Posterior cingulate gyrus (tissue), 11 donors: ENCODE measurements at places on chromosomes 2 and 18.

- no peak for DNase-seq
These were observed 70.3 kb downstream of the VWC2L start for GRCh38 chr2:214481204-214481603.

GRCh38 chr2:238562446-238562845, 135.7 kb downstream of the ASB1 start:
- no peak for DNase-seq

GRCh38 chr18:26689226-26689879, 141.0 kb upstream of the KCTD1 start:
- DNase-seq, result no peak

DNA sequence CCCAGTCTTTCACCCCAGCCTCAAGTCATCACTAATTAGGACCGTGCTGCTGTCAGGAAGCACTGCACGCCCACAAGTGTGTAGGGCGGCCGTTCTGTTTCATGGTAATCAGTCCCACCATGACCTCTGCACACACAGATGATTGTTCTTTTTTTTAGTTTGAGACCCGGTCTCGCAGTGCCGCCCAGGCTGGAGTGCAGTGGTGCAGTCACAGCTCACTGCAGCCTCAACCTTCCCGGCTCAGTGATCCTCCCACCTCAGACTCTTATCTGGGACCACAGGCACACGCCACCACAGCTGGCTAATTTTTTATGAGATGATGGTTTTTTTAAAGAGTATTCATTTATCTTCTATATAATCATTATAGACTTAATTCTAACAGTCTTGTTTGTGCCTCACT, 1.8 kb upstream of the IAH1 start:
- no peak for DNase-seq

- DNase-seq, result no peak
These were observed 179.0 kb upstream of the SLC39A10 start for GRCh38 chr2:195477996-195478382.

- no peak for DNase-seq
These were observed 85.5 kb downstream of the PMAIP1 start for GRCh38 chr18:59985289-59985688.

GRCh38 chr2:44869761-44870160, 71.7 kb upstream of the SIX3 start:
- DNase-seq, result no peak

- no peak for DNase-seq
These were observed 258.5 kb downstream of the ALK start for GRCh38 chr2:29662861-29663260.
